Activated CD8-positive, alpha-beta T cell treated with anti-CD3 and anti-CD28 coated beads, Interleukin-2, amount 10 ng/mL, durations not matched to agents 7 days and 5 days (primary cell): ENCODE measurements at places on chromosomes 13 and 19.

GRCh38 chr19:37931881-37932655, 25.1 kb downstream of the SIPA1L3 start:
- no peak for DNase-seq

- peak; percentile 45 for DNase-seq
Measured at GRCh38 chr19:2168619-2169424, 5.1 kb downstream of the DOT1L start.

DNA sequence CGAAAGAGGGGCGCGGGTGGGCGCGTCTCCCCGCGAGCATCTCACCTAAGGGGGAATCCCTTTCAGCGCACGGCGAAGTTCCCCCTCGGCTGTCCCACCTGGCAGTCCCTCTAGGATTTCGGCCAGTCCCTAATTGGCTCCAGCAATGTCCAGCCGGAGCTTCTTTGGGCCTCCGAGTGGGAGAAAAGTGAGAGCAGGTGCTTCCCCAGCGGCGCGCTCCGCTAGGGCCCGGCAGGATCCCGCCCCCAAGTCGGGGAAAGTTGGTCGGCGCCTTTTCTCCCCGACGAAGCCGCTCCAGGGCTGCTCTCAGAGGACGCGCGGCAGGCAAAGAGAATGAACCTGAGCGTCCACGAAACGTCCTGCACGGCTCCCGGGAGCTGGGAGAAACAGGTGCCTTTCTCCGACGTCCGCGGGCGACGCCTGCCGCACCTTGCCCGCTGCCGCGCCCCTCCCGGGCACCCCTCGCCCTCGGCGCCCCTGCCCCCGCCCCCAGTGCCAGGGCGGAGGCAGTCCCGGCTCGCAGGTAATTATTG, 366 bp upstream of the KL start:
- no peak for DNase-seq

GRCh38 chr13:82010780-82011179, 1669.9 kb upstream of the SPRY2 start:
- no peak for DNase-seq

- DNase-seq = no peak
Measured at GRCh38 chr13:103134271-103134670, 68.1 kb upstream of the SLC10A2 start.
